Activated gamma-delta T cell treated with anti-CD3 and anti-CD28 coated beads, Interleukin-2, amount 50 U/mL, for 16 hours (primary cell): ENCODE measurements at places on chromosomes 11 and 22.

- no peak for DNase-seq
Measured at GRCh38 chr11:110522471-110522870, 92.7 kb downstream of the FDX1 start.

GRCh38 chr11:129965248-129965647 lies 37.4 kb downstream of the PRDM10 start:
- DNase-seq = no peak

DNA sequence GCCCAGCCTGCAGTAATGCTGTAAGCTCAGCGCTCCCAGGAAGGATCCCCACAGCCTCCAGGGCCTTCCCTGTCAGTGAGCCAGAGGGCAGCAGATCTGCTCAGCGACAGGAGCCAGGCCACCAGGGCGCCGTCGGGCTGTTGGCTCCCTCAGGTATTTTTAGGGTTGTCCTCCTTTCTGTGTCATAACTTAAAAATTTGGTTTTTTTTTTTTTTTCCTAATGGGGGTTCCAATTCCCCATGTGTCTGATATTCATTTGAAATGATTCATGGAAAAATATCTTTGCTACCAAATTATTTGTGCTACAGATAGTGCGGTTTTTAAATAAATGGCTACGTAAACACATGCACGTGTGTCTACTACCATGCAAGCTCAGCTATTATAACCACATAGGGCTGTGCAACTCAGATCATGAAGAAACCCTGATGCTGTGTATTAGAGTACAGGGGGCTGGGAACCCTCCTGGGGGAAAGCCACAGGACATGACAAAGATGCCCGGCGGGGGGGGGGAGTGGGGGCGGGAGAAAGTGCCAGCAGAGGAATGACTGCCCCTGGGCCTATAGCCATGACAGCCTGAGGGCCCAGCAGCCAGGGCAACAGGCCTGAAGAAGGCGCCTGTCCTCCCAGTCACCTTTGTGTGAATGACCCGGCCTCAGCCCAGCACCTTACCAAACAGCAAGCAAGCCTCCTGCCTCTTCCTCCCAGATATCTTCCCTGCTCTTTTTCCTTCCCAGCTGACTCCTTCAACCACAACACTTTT lies 89.3 kb downstream of the NAT10 start:
- no peak for DNase-seq

- DNase-seq = no peak
Measured at GRCh38 chr11:32396331-32396730, 39.0 kb downstream of the WT1 start.

- no peak for DNase-seq
Measured at GRCh38 chr22:48393041-48393370, 1434.7 kb downstream of the BRD1 start.

DNA sequence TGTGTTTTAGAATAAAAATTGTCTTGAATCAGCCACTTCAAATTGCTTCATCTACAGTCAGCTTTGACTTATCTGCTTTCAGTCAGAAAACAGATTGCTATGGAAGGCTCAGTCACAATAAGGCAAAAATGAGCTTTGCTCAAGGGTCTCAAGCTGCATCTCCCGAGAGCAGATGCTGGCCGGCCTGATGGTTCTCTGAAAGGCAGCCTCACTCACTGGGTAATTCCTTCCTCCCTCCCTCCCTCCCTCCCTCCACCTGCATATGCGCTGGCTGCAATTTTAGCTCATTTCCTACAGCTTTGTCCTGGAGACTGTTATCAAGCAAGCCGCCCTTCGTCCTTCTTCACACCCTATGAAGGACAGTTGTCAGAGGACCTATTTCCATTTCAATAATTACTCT lies 1.6 kb upstream of the IZUMO1R start:
- no peak for DNase-seq

DNA sequence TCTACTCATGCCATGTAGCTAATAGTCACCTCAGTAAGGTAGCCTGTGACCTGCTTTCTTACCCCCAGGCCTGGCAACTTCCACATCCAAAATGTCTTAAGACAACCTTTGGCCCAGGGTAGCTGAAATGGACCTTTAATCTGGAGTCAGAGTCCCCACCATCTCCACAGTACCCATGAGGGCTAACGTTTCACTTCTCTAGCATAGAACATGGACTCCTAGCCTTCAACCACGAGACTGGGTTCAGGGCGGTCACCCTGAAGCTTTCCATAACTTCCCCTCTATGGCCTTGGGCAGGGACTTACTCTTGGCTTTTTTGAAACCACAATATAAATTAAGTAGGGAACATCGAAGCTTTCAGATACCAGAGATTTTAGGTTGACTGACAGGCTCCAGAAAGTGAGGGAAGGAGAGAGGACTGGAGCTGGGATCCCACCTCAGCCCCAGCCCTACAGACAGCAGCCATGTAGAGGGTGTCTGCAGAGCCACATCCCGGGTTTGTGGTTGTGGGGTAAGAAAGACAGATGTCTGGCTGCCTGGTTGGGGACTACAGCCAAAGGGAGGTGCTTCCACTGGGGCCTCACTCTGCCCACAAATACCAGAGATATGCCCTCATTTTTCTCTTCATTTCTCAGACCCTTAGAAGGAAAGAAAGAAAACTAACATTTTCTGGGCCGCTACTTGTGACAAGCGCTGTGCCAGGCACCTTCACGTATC lies 2.6 kb downstream of the TBC1D10A start:
- no peak for DNase-seq

DNA sequence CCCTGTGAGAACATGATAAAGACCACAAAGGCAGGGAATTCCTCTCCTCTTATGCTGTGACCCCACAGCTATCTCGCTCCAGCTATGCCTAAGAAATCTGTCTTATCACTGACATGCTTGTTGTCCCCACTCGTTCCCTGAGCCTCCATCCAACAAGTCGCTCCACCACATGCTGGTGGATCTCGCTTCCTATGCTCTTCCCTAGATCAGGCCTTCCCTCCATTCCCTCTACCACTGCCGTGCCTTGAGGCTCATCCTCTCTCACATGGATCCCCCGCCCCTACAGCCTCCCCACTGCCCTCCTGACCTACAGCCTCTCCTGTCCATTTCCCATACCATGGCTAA lies 1.4 kb upstream of the DGAT2 start:
- no peak for DNase-seq

DNA sequence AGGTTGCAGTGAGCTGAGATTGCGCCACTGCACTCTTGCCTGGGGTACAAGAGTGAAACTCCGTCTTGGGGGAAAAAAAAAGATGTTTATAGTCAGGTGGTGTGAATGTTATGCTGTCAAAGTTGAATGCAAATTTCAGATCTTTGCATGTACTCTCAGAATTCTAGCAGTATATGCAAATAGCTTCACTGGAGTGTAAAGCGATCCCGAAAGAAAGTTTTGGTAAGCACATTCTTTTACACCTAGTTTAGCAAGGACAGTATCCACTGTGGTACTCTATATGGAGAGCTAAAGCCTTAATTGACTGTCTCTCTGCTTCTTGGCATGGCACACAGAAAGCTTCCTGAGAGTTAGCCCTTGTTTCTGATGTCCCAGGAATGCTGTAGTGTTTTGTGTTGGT lies 4.0 kb downstream of the JAM3 start:
- DNase-seq = no peak
